Stimulated activated CD8-positive, alpha-beta memory T cell treated with anti-CD3 and anti-CD28 coated beads, Interleukin-7, amount 100 ng/mL, for 1 hour (primary cell): ENCODE measurements at places on chromosomes 6 and 20.

DNA sequence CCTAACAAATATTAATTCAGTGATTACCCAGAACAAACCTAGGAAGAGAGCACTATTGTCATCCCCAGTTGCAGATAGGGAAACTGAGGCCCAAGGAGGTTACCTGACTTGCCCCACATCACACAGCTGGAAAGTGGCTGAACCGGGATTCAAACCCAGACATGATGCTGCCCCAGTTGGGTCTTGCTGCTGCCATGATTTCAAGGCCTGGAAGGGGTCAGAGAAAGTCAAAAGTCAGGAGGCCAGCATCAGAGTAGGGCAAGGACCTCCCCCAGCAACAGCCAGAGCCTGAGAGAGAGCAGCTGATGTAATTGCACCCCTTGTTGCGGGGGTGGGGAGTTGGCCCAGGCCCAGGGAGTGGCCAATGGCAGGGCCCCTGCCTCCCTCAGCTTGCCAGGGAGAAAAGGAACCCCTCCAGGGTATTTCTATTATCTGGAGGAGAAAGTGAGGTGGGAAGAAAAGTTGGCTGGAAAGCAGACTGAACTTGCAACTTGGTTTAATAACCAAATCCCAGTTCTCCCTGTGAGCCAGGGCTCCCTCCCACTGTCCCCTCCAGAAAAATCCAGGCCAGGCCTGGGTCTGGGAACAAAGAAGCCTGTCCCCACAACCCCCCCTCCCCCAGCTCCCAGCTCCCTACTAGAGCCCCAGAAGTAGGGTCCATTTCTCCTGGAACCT is 83.6 kb downstream of the MRPL14 start:
- DNase-seq = no peak

DNA sequence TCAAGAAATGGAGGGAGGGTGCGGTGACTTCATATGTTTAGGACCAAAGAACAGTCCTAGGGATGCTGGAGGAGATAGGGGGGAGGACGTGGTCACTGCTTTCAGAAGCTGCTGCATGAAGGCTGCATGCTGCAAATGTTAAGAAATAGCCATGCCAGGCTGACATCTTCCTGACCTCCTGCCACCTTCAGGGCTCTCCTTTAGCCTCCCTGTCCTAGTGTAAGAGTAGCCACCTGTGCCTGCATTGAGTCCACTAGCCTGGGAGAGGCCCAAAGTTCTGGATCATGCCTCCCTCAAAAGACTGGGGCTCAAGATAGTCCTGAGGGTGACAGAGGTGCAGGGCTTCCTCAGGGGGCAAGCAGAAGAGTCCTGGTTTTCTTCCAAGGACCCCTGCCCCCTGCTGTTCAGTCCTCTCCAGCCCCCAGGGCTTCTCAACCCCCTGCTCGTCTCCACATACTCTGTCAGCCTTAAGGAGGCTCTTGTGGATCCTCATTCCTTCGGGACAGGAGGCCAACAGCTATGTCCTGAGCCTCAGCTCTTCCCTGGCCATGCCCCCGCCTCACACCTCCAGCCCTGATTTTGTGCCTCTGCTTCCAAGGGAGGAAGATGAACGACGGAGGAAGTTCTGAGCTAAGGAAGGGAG is 96.3 kb downstream of the MRPL14 start:
- DNase-seq = no peak

GRCh38 chr20:37651932-37652331 is 41.9 kb upstream of the CTNNBL1 start:
- DNase-seq = no peak

- no peak for DNase-seq
These were observed 362.7 kb upstream of the IMPG1 start for GRCh38 chr6:76435174-76435573.

DNA sequence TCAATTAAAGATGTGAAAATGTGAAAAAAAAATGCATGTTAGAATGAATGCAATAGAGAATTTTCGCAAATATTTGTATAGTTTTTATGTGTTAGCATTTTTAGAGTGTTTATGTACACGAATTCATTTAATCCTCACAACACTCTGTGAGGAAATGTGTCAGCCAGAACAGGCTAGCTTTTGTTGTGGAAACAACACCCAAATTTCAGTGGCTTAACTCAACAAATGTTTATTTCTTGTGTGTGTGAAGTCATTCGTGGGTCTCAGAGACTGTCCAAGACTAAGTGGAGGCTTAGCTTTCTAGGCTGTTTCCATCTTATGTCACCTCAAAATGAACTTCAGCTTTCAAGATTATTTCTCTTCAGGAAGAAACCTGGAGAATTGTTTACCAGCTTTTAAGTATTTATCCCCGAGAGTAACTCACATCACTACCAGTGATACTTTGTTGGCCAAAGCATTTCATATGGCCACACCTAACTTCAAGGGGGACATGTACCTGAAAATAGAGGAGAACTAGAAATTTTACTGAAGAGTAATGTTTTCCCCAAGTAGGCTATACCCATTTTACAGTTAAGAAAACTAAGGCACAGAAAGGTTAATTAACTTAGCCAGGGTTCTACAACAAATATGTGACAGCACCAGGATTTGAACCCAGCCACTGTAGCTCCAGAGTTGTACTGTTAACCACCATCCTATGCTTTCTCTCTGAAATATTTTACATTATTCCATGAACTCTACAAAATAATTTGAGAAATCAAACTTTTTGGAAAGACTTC is 306.1 kb downstream of the QKI start:
- DNase-seq = no peak

DNA sequence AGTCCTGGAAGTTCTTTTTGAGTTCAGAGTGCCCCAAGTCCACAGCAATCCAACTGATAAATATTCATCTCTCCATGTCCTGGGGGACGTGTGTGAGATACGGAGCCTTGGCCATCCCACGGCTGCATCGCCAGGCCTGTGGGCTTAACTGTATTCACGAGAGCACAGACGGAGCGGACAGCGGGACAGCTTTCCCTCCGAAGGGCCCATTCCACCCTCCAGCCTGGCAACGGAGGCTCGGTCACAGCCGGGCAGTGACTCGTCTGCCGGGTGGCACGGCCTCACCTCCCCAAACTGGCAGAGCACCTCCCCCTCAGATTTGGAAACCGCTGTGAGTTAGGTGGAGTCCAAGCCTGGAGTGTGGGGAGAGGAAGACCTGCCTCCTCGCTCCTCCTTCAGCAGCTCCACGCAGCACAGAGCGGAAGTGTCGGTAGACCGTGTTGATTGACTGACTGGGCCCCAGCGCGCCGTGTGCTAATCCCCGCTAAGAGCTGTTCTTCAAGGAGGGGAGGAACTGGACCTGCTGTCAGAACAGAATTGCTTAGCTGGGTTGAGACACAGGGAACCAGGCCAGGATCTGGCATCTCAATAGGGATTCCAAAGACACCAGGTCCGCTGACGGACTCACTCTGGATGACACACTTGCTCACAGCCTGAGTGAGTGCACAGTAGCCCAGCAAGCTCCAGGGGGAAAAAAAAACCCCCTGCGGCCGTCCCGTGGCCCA is 10.9 kb downstream of the FOXF2 start:
- no peak for DNase-seq

DNA sequence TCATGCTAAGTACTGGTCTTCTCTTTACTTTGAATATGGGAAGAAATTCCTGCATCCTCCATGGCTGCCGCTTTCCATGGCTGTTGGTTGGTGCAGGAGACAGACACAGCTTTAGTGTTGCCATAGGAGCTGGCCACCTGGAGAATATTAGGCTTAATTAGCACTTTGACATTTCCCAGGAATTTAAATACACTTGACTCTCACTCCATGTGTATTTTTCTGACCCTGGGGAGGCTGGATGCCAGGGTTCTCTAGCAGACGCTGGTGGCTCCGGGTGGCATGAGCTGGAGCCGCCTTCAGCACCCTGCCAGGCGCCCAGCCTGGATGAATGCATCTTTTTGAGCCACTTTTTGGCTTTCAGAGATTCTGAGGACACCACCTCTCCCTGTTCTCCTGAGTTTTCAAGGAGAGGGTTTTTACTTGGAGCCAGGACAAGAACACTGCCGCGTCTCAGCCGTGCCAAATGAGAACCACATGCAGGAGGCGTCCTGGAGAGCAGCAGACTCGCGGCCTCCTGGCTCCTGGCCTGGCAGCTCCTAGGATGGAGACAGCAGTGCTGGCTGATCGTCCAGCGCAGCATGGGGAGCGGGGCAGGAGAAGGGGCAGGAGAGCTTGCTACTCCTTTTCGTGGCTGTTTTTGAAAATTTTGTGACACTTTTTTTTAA is 258.8 kb downstream of the SMOC2 start:
- no peak for DNase-seq

DNA sequence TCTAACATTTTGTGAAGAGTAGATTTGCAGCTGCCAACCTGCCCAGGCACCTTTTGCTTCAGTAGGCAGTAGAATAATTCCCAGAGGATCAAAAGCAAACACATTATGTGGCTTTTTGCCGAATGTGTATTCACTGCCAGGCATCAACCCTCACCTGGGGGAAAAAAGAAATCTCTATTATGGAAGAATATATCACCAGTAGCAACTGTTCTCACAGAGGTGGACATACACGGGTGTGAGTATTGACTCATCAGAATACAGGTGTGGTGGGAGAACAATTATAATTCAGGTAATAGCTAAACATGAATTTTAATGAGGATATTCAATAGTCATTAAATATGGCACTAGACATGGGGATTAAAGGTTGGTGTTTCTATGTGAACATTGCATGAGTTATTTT is 910.7 kb downstream of the TFAP2A start:
- no peak for DNase-seq

DNA sequence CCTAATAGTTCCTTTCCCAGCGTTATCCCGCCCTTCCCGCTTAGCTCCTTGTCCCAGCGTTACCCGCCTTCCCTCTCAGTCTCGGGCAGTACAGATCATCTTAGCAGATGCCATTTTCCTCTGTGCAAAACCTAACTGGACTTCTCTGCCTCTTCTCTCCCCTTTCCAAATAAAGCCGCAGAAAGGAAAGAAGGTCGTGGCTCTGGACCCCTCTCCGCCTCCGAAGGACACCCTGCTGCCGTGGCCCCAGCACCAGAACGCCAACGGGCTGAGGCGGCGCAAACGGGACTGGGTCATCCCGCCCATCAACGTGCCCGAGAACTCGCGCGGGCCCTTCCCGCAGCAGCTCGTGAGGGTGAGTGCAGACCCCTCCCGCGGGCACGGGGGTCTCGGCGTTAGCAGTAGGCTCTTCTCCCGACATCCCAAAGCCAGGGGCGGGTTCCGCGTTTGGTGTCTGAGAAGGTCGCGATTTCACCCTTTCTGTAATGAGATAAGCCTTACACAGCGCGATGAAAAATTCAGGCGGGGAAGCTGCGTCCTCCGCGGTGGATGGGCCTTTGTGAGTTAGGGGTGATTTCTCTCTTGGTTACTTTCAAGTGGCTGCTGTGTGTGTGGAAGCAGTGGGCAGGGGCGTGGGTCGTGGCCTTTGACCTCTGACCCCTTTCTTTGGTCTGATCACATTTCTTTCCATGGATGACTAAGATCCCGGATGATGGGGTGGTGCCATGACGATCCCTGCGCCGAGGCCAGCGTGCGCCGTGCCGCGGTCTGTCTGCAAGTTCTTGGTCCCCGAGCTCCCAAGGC is 292.7 kb downstream of the TAF4 start:
- no peak for DNase-seq

- no peak for DNase-seq
These were observed 13.3 kb upstream of the PTPN1 start for GRCh38 chr20:50496773-50497385.

DNA sequence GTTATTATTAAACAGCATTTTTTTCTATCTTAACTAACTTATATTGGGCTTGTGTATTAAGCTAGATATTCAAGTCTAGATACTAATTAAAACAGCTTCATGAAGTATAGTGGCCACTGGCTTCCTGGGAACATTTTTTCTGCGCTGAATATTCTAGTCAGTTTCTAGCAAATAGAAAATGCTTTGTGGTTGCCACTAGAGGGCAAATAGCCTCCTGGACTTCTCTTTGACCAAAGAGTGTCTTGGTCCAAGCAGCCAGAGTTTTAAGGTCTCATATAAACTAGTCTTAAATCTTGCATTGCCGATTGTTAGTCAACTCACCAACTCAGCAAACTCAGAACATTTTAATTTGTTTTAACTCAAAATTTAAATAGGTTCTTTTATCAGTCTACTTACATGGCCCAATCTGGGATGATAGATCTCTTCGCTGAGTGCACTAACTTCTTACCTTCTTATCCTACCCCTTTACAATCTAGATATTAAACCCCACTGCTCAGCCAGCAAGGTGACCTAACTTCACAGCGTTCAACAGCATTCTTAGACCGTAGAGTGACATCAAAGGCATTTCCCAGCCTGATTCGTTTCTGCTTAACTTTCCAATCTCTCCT is 24.6 kb upstream of the ID4 start:
- DNase-seq = no peak

- DNase-seq = no peak
These were observed at the start of gene BEND3 for GRCh38 chr6:107114926-107115694. Gene BEND3, minus strand, starts transcription at chr6:107115515. Its CDS starts 16,230 bp downstream, at chr6:107099285.

- DNase-seq = no peak
These were observed 688.2 kb downstream of the TBC1D32 start for GRCh38 chr6:120646101-120646500.

- no peak for DNase-seq
These were observed 117.0 kb upstream of the COL21A1 start for GRCh38 chr6:56364431-56364826.

DNA sequence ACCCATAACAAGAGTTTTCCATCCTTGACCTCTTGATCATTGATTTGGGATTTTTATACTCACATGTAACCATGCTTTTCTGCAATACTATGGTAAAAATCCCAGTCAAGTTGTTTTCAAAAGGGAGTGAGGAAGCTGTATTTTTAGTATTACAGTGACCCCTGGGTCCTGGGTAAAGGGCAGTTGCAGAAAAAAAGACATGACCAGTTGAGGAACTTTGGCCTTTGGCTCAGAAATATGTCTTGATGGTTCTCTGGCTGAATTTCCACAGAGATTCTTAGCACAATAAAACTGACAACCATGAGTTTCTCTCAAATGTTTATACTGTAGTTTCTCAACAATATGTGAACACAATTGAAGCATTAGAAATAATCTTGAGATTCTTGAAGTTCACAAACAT is 28.6 kb upstream of the PRL start:
- no peak for DNase-seq
